Glutamatergic neuron (in vitro differentiated cells): ENCODE measurements at places on chromosomes 1 and 21.

DNA sequence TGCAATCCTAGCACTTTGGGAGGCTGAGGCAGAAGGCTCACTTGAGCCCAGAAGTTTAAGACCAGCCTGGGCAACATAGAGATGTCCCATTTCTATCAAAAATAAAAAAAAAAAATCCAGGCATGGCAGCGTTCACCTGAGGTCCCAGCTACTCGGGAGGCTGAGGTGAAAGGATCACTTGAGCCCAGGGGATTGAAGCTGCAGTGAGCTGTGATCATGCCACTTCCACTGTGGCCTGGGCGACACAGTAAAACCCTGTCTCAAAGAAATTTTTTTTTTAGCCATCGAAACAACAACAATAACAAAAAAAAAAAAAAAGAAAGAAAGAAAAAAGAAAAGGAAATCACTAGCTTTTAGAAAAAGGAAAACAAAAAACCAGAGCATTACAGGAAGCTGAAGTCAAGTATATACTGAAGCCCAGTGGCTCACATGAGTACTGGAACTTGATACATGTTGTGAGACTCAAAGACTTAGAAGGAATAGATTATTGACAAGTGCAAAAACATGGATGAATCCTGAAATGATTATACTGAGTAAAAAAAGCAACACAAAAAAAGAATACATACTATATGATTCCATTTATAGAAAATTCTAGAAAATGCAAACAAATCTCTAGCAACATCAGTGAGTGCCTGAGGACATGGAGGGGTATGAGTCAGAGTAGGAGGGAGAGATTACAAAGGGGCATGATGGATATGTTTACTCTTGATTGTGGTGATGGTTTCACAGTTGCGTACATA lies 6.1 kb upstream of the RABGAP1L start:
- no peak for DNase-seq

- DNase-seq, result no peak
Measured at GRCh38 chr1:44624268-44624901, 49.9 kb downstream of the TMEM53 start.

GRCh38 chr1:81738875-81739274 lies 61.9 kb upstream of the ADGRL2 start:
- no peak for DNase-seq

DNA sequence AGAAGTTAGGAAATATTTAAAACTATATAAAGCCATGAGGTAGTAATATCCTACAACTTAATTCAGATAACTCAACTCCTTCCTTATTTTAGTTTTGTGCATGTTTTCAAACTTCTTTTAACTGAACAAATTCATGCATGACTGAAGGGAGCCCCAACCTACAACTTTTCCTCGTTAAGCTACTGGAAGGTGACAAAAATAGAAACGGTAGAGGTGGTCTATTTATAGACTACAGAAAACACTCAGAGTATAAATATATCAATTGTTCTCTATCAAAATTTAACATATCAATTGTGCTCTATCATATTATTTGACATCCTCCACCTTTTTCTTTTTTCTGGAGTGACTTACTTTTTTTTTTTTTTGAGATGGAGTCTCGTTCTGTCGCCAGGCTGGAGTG lies 16.8 kb downstream of the SYNJ1 start:
- DNase-seq, result no peak

DNA sequence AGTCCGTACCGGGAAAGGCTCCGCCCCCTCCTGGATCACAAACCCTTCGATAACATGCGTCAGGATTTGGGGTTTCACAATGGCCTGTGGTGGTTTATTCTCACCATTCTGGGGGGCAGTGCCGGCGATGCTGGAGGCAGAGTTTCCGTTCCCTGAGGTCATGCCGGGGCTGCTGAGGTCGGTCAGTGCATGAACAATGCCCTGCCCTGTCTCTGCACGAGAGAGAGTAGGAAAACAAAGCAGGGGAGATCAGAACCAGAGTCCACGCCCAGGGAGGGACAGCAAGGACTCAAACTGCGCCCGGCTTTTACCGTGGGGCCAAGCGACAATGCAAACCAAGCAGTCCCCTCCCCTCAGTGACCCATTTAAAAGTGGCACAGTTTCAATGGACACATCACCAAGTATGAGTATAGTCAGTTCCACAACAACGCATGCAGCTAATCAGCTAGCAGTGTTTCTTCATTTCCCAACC lies 13.2 kb upstream of the A3GALT2 start:
- no peak for DNase-seq

GRCh38 chr1:206909161-206909882 lies 12.1 kb downstream of the IL24 start:
- peak; percentile 37 for DNase-seq

DNA sequence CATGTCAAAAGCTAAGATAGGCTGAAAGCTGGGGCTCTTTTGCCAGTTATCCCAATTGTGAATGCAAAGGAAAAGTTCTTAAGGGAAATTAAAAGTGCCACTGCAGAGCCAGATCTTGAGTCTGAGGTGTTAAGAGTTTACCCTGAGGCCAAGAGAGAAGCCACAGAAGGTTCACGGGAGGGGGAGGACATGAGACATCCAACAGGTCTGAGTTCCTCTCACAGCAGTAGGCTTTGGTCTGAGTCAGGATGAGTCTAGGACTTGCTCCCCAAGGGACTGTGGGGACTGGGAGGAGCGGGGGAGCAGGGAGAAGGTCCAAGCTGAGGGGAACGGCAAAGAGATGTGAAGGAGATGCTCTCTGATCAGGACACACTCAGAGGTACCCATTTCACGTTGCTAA lies 411.2 kb upstream of the CAMK1G start:
- no peak for DNase-seq

DNA sequence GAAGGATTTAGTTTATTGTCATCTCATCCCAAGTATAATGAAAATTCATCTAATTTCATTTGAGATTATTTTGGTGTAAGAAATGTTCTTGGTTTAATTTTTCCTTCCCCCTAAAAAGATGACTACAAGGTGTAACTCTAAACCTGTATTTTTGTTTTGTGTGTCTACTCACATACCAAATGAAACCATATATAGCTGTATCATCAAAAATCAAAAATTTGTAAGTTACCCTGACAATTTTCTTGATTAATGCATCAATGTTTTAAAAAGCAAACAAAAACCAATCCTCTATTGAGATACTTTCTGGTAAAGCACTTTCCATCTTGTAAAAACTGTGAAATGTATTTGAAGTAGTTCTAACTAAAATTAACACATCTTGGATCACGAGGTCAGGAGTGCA lies 30.8 kb downstream of the FH start:
- DNase-seq, result no peak

DNA sequence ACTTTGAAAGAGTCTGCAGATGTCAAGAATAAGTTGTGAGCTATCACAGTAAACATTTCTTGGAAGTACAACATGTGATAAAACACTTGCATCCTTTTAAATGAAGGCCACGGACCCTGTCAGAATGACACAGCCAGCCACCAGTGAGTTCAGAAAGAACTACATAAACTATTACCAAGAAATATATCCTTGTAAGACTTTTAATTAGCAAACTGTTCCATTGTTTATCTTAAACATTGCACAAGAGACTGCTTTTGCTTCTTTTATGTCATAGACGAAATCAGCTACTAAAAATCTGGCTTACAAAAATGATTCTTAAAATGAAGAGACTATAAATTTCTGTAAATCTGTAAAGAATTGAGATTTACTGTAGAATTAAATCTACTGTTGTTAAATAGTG lies 17.9 kb downstream of the LRRC7 start:
- no peak for DNase-seq

- DNase-seq, result no peak
Measured at GRCh38 chr21:43703035-43703880, 15.7 kb upstream of the PDXK start.

GRCh38 chr1:156555715-156556114 lies 16.6 kb downstream of the IQGAP3 start:
- DNase-seq, result no peak

- no peak for DNase-seq
Measured at GRCh38 chr1:93964777-93965200, 55.6 kb upstream of the GCLM start.

GRCh38 chr1:152954436-152954835 lies 7.4 kb downstream of the SPRR5 start:
- no peak for DNase-seq

- no peak for DNase-seq
Measured at GRCh38 chr1:57741521-57741920, 317.7 kb upstream of the DAB1 start.
